AG04450 (cell line): ENCODE measurements at places on chromosomes 3 and 15.

DNA sequence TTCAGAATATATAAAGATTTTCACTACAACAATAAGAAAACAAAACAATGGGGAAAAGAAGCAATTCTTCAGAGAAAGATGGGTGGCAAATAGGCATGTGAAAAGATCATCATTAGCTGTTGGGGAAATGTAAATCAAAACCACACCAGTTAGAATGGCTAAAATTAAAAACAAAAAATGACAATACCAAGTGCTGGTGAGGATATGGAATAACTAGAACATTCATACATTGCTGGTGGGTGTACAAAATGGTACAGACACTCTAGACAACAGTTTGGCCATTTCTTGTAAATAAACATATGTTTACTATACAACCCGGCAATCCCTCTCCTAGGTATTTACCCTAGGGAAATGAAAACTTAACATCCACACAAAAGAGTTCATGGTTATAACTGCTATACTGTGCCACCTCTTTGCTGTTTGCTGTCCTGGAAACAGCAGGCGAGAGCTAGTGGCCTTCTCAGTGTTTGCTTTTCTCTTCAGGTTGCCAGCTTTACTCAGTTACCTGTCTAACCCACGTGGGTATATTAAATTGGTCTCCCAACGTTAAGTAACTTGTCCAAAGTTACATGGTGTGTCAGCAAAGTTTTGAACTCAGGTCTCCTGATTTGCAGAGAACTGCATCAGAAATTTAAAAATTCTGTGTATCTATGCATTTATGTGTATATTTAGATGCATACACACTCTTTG, 4.6 kb upstream of the NIT2 start:
- DNase-seq: no peak

- DNase-seq: no peak
These were observed 466 bp downstream of the NFKBIZ start for GRCh38 chr3:101849714-101850245.

DNA sequence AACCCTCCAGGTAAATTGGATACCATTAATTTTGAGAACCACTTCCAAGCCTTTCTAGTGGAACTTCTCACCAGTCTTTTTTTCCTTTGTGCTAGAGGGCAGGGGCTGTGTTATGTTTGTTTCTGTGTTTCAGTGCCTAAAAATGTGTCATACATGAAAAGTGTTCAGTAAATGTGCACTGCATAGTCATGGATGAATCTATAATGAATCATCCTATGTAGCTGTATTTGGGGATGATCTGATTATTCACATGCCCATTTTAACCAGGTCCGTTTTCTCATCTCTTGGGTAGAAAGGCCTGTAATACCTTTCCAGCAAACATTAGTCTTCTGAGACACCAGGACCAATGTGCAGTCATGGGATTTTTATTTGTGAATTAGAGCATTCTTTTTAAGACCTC, 583.0 kb upstream of the GOLIM4 start:
- no peak for DNase-seq

GRCh38 chr15:87569581-87569980, 687.0 kb downstream of the NTRK3 start:
- no peak for DNase-seq

DNA sequence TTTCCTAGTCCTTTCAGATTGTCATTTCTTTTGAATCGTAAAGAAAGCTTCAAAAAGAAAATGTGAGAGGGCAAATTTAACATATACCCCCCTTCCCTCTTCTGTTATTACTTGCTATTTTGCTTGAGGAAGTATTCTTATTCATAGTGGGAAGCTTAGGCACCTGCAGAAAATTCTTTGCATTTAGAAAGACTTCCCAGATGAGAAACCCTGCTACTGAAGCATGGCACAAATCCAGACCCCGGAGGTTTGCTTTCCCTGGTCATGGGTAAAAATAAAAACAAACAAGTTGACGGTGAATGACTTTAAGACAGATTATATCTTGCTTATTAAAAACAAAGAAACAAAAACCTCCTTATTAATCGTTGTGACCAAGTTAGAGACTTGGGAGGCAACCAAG, 93.9 kb downstream of the IL5RA start:
- no peak for DNase-seq

GRCh38 chr3:51968170-51968775, 1.0 kb upstream of the PCBP4 start:
- DNase-seq: no peak

GRCh38 chr3:148943506-148944205, 47.7 kb upstream of the GYG1 start:
- DNase-seq: peak; percentile 41

DNA sequence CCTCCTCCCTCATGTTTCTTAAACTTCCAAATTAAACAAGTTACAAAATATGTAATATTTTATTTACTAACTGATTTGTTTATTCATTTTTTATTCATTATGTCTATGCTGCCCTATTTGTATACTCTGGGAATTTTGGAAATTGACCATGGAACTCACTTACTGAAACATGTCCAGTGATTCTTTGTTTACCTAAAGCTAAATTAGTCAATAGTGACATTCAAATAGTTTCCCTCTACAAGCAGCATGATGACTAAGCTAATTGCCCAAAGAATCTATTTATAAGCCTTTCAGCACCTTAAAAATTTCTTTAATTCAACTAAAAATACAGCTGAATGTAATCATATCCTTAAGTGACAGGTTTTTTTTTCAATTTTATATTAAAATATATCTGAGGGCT, 437.7 kb downstream of the SI start:
- no peak for DNase-seq

DNA sequence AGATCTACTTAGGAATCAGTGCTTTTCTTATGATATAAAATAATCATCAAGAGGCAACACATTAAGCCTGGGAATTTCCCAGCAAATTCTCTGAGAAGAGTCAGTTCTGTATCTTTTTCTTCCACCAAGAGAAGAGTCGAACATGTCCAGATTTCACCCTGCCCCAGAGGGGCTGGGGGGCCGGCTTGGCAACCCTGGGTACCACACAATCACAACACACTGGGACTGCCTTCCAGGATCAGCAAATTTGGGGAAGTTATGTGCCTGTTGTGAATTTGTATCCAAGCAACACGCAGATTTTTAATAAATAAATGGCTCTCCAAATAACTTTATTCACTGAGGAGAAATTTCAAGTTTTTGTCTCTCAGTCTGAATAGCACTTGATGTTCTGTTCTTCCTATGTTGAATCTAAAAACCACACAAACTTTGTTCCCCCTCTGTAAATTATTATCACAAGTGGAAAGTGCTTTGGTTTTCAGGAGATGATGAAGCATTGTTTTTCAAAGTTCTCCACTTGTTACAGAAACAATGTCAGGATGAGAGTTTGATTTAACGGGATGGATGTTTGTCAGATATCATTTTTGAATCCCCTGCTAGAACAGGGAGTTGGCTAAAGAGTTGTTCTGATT, 357.2 kb downstream of the ZNF385D start:
- no peak for DNase-seq

GRCh38 chr3:177595530-177596188, 398.4 kb upstream of the TBL1XR1 start:
- DNase-seq: no peak

DNA sequence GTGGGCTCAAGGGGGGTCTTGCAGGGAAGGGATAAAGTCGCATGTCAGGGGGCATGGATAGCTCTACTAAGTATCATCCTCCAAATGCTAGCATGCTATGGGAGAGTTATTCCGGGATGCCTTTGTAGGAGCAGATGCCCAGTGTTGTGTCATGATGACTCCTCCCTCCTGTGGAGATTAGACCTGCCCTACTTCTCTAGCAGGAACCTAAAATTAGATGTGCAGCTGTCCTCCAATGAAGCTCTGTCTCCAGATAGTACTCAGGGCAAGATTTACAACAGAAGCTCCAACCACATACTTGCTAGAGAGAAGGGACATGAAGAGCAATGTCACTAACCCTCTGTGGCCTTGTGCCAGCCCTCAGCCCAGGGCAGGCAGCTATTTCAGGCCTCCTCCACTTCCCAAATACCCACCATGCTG, 82.5 kb downstream of the AGBL1 start:
- DNase-seq: no peak

GRCh38 chr3:110576960-110577359, 494.7 kb upstream of the NECTIN3 start:
- peak; percentile 76 for DNase-seq

DNA sequence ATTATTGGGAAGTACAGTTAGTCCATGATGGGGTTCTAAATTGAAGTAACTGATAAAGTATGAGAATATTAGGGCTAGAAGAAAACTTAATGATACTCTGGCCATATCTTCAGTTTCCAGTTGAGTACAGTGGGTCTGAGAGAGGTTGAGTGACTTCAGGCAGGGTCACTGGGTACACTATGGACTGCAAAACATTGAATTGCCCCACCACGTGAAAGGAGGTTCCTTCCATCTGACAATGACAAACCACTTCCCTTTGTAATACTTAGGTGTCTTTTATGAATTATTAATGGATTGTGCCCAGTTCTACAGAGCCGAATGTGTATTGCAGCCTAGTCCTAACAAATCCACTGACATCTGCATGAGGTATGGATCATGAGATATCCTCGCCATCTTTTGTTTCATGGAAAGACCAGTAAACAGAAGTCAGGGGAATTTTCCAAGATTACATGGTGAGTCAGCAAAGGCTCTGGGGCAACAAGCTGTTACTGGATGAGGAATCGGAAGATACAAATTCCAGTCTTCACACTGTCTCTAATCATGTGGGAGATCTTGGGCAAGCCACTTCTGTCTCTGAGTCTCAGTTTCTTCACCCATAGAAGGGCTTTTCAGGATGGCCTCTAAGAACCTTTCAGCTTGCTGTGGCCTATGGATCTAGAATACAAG, 66.5 kb upstream of the BCL6 start:
- DNase-seq: peak; percentile 49

DNA sequence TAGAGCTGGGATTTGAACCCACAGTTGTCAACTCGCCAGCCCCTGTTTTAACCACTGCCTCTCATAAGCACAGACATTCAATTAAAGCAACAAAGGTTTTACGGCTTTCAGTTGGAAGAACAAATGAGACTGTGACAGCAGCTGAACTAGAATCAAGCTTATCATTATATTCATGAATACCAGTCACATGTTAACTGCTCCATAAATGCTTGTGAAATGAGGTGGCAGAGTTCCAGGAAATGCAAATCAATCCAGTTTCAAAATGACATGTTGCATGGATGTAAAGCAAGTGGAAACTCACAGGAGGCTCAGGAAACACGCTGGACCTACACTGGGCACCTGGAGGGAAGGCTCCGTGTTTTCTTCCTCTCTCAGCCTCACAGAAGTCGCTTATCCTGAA, 3.9 kb downstream of the GP5 start:
- no peak for DNase-seq

DNA sequence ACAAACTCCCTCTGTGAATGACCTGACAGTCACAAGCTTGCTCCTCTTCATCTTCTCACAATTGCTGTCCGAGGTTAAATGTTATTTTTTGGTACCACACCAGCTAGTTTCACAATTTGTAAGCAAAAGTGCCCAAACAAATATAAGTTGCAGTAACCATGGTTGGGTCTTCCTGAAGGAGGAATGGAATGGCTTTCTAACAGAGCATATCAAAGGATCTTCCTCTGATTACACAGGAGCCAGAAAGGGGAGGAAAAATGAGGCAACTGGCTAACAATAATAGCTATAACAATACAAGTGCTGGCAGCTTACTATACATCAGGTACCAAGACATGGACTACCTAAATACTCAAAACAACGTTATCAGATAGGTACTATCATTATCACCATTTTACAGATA, 90.4 kb downstream of the WWTR1 start:
- no peak for DNase-seq

- no peak for DNase-seq
These were observed 364.8 kb upstream of the TPRG1 start for GRCh38 chr3:188807006-188807405.

GRCh38 chr3:192122832-192123594, 604.3 kb downstream of the FGF12 start:
- no peak for DNase-seq

DNA sequence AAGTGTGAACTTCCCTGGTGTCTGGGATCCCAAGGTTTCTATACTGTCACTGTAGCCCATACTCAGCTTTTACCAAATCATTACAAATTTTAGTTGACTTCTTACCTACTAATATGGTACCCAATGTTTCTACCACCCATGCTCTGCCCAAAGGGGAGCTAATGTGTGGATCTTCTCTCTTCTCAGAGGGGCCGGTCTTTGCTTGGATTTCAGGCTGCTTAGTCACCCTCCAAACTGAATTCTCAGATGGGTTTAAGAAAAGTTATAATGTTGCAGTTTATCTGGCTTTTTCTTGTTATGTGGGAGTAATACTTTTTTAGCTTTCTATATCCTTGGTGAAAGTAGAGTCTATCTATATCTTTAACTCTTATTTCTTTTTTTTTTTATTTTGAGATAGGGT, 67.1 kb upstream of the AKAP13 start:
- no peak for DNase-seq

DNA sequence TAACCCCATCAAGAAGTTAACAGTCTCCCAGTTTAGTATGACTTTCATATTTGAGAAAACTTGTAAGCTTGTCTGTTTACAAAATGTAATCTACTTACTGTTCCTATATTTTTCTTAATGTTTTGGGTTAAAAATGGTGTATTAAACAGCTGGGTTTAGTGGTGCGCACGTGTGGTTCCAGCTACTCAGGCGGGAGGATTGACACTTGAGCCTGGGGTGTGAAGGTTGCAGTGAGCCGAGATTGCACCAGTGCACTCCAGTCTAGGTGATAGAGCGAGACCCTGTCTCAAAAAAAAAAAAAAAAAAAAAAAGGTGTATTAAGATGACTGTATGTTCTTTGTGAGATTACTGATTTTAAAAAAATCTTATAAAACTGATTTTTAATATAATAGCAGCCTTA, 69.3 kb downstream of the BBX start:
- no peak for DNase-seq

DNA sequence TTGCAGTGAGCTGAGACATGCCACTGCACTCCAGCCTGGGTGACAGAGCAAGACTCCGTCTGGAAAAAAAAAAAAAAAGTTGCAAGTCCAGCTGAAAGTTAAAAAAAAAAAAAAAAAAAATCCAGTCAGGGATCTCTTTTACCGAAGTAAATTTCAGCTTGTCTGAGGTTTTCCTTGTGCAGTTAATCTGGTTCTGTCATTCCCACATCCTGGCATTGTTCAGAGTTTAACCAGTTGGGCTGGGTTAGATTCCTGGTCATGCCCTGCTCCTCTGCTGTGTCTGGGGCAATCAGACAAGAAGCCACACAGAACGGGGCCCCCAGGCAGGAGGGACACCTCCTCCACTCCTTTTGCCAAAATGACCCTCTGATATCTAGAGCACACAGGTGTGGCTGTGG, 84.1 kb upstream of the KLHL25 start:
- no peak for DNase-seq
